KBM-7 (cell line): ENCODE measurements at places on chromosomes 5 and 9.

DNA sequence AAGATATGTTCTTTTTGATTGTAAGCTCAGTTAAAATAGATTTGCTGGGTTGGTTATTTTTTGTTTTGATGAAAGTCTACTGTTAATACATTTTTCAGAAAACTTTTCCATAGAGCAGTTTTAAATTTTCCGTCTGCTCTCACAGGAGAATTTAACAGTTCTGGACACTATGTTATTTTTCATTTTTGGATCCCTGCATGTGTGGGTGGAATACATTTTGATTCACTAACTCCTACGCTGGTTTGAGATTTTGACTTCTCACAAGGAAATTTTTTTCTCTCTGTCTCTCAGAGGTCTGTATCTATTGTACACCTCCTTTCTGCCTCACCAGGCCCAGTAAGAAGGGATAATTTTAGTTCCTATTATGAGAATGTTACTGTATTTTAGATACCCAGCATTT lies 502.4 kb downstream of the CDH10 start:
- DNase-seq = no peak

GRCh38 chr5:178547753-178548415 lies 42.3 kb downstream of the COL23A1 start:
- no peak for DNase-seq

GRCh38 chr5:4295663-4296339 lies 700.2 kb downstream of the IRX1 start:
- DNase-seq = peak; percentile 16

DNA sequence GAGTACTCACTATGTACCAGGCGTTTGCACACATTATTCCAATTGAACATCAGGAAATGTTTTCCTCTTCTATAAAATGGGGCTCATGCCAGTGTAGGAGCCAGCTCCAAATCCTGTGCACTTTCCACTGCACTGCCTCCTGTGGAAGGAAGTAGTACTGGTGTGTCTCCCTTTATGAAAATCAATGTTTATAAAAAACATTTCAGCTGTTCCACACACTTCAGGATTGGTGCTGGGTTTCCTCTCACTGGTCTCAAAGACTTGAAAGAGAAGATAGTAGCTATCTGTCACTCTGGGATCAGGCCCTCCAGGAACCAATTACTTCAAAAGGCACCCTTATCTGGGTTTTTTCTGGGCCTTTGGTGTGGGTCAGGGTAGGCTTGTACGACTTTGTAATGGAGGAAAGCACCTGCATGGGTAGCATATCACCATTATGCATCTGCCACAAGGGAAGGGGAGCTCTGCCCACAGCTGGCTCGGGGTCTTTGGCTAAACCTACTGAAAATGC lies 32.5 kb downstream of the RAB14 start:
- no peak for DNase-seq
